Endodermal cell (in vitro differentiated cells): ENCODE measurements at places on chromosomes 4 and X. TPM values are rescaled to one million over a fixed set of nuclear protein-coding genes. Genes with fewer than 3 reads are reported as not detected.

The CFAP99 gene
- not detected in 3 replicates for total RNA-seq

The GLUD2 gene
- 7.8 and 7.9 TPM in 2 replicates for total RNA-seq

The TRPC5OS gene
- not detected in 3 replicates for total RNA-seq

The TKTL1 gene
- not detected in 2 replicates for total RNA-seq

The SSX2 gene
- not detected in 2 replicates for total RNA-seq

The CENPVL2 gene
- 0.45 to 0.55 TPM (median 0.53 TPM) in 3 replicates for total RNA-seq

The TMEM156 gene
- total RNA-seq = not detected in 2 replicates

The RIBC1 gene
- 2.3 to 3.0 TPM (median 2.7 TPM) in 3 replicates for total RNA-seq

The DACH2 gene
- 0.87 to 2.2 TPM (median 2.1 TPM) in 3 replicates for total RNA-seq

The CCSER1 gene
- 1.6 to 2.2 TPM (median 1.7 TPM) in 3 replicates for total RNA-seq

The TLR10 gene
- total RNA-seq = not detected in 2 replicates

The HTN1 gene
- total RNA-seq = not detected in 2 replicates

The SEC31A gene
- 182 to 237 TPM (median 212 TPM) in 3 replicates for total RNA-seq

The SLC4A4 gene
- 3.0 and 3.8 TPM in 2 replicates for total RNA-seq

The CDS1 gene
- 7.5 to 10.0 TPM (median 8.9 TPM) in 3 replicates for total RNA-seq

The PRRG3 gene
- 7.0 to 11.4 TPM (median 11.4 TPM) in 3 replicates for total RNA-seq

The CRMP1 gene
- total RNA-seq = 40.0 to 47.1 TPM (median 40.3 TPM) in 3 replicates

The SULT1B1 gene
- total RNA-seq = 0.05 TPM in 1 of 3 replicates, not detected in the others

The ZNF732 gene
- total RNA-seq = 7.8 and 8.6 TPM in 2 replicates

The PHKA1 gene
- 8.4 to 10.2 TPM (median 9.1 TPM) in 3 replicates for total RNA-seq

The TMEM31 gene
- total RNA-seq = 1.00 to 1.1 TPM in 2 of 3 replicates, not detected in the other

The TMEM35A gene
- total RNA-seq = 0.75 and 0.79 TPM in 2 replicates

The EMCN gene
- not detected in 3 replicates for total RNA-seq
